Stimulated activated CD4-positive, alpha-beta T cell treated with anti-CD3 and anti-CD28 coated beads, Interleukin-2, amount 100 ng/mL, for 24 hours (primary cell): ENCODE measurements at places on chromosomes 3 and 15.

GRCh38 chr3:167820102-167820865 is 84.8 kb downstream of the SERPINI1 start:
- DNase-seq, result no peak

GRCh38 chr3:138338244-138338643 is 8.6 kb upstream of the NME9 start:
- no peak for DNase-seq

DNA sequence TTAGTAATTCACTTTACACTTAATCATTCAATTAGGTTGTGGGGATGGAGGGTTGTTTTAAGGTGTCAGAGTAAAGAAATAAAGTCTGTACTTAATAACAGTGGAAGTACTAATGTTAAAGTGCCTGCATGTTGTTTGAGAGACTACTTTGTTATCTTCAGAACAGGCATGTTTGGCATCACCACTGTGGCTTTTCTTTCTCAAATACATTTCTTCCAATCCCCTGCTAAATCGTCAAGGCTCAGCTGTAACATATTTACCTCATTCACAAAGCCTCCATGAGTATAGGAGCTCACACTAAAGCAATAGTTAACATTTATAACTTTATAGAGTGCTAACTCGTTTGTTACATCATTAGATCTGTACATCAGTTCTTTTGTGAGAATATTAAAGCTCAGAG is 2.6 kb downstream of the TIMMDC1 start:
- no peak for DNase-seq

DNA sequence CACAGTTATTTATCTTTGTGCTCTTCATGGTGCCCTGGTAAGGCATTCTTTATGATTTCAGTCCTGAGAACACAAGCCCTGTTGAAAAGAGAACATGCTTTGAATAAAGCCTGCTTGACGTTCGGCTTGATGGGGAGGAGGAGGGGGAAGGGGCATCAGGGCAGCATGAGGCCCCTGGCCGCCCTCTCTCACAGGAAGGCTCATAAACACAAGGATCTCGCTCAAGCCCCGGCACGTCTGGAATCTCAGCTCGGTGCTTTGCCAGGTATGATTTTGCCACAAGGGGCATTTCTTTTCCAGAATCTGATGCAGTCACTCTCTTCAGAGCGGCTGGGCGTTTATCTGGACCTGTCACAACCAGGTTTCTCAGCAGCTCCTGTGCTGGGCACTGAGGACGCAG is 129.4 kb downstream of the DNAJB8 start:
- DNase-seq, result no peak

GRCh38 chr3:165800970-165801369 is 36.3 kb downstream of the BCHE start:
- no peak for DNase-seq

DNA sequence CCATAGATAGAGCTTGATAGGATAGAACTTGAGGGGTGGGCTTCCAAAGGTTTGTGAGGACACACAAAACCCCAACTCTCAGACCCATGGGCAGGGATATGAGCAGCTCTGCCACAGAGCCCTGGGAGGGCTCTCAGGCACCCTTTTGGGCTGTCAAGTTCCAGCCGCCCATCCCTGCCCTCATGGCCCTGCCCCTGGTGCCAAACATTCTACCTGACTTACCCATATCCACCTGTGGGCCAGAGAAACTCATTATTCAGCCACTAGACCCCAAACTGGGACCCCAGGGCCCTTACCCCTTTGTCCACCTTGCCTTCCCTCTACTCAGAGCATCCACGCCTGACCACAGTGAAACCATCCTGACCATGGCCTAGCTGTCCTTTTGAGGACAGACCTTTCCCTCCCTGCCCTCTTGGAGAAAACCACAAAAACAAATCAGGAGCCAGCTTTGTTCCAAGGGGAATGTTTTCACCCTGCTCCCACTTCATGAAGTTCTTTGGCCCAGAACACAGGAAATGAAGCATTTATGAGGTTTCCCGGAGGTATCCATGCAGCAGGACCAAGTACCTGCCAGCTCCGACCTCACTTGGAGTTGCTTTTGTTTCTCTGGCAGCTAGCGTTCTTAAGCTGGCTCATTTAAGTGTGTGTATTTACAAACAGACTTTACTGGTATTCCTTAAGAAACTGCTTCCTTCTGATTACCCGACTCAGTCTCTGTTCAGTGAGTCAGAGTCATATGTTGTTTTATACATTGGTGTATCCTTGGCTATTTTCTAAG is 34.2 kb upstream of the GALNT15 start:
- DNase-seq, result no peak
